HFFc6 (cell line): ENCODE measurements at places on chromosomes 6 and 20. TPM values are rescaled to one million over a fixed set of nuclear protein-coding genes. Genes with fewer than 3 reads are reported as not detected.

MYT1 gene
- total RNA-seq: not detected in 3 replicates

SPATA25 gene
- 0.36 to 0.48 TPM in 2 of 3 replicates, not detected in the other for total RNA-seq

- DNase-seq: peak; percentile 25
Observed at GRCh38 chr20:39851459-39851858, 837.6 kb downstream of the MAFB start.

LRRC73 gene
- 1.2 to 1.3 TPM (median 1.2 TPM) in 3 replicates for total RNA-seq

DNA sequence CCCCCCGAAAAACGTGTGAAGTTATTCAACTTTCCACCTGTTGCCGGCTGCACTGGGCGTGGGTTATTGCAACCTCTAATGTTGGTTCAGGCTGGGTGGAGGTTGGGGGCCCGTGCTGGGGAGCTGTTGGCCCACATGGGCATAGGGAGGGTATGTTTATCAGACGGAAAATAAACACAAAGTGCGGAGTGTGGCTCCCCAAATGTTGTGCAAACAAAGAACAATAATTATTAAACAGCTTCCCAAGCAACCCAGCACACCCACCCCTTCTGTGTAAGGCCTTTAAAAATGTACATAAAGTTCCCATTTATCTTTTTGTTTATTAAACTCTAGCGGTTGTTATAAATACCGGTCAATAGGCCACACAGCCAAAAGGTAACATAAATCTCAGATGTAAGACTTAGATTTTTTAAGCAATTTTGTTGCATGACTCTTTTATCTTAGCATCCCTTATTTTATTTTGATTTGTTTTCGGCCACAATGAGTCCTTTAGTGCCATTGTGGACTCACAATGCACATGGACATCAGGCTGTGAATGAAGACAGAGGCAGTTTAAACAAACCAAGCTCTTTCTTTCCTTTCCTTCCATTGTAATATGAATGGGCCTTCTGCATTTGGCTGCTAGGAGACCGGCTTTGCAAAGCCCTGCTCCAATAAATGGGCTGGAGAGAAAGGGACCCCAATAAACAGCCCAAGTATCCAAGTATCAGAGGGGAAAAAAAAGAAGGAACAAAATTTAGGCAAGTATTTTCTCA, 6.9 kb upstream of the DLL1 start:
- no peak for DNase-seq

GRCh38 chr20:52924411-52925271, 47.5 kb upstream of the TSHZ2 start:
- no peak for DNase-seq

HMGCLL1 gene
- not detected in 2 replicates for total RNA-seq

DNA sequence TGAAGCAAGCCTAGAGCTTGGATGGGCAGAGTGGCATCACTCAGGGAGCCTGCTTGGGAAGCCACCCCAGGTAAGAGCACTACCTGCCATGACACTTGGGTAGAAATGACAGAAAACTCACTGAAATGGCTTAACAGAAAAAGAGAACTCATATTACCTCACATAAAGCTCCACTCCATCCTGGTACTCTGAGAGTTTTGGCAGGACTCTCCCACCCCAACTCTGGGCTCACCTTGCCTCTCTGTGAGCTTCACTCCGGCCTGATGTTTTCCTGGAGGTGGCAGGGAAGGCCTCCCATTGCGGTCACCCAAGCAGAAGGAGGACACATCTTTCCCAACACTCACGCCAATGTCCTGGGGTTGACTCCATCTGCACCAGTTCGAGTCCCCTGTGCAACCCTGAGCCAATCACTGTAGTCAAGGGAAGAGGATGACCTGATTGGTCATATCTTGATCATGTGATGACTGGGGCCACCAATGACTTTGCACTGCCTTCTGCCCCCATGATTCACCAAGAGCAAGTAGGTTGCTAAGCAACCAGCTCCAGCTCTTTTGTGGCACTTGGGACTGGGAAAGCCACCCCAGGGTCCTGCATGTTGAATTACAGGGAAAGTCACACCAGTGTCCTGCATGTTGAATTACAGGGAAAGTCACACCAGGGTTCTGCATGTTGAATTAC, 446.1 kb upstream of the SULF2 start:
- no peak for DNase-seq

DNA sequence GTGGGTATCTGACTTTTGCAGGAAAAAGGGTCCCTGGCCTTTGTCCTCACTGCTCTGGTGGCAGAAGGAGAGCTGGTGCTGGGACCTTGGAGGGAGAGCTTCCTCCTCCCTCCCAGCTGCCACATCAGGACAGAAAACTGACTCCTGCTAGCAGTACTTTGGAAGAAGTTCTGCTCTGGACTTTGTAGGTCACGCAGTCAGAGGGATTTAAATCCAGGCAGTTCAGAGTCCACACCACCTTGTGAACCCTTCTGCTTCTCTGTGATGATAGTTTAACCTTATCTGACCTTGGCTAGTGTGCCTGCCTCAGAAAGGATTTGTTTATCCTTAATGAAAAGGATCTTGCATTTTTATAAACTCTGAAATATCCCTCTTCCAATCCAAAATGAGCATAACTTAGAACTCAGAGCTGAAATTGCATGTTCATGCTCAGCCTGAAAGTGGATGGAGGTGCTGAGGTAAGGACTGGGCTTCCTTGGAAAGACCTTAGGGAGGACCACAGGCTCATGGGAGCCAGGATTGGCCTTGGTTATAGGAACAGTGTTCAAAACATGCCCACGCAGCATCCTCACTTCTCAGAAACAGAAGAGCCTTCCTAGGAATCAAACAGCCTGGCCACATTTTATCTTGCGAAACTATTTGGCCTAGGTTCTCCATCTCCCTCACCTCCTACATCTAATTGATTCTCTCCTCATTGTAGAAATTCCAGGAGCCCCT, 123.9 kb upstream of the SASH1 start:
- no peak for DNase-seq

PARD6B gene
- 0.24 to 1.1 TPM (median 0.92 TPM) in 3 replicates for total RNA-seq

DNA sequence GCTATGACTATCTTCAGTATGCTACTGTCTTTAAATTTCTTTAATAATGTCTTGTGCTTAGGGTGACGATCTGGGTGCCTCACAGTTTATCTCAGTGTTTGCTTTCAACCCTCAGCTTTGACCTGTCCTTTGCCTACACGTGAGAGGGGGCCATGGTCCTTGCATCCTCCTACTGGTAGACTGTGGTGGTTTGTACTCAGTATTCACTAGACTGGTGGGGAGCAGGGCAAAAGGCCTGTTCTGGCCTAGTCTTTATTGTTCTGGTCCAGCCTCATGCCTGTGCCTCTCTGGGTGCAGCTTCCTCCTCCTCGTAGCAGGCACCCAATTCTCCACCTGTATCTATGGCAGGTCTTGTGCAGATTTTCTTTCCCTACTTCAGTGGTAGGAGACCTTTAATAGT, 354.9 kb downstream of the CD109 start:
- no peak for DNase-seq

GRCh38 chr6:81589465-81590313, 162.8 kb downstream of the TENT5A start:
- no peak for DNase-seq

GRCh38 chr6:118706702-118707101, 55.3 kb upstream of the CEP85L start:
- no peak for DNase-seq

TLDC2 gene
- 0.15 to 0.55 TPM (median 0.24 TPM) in 3 replicates for total RNA-seq

DNA sequence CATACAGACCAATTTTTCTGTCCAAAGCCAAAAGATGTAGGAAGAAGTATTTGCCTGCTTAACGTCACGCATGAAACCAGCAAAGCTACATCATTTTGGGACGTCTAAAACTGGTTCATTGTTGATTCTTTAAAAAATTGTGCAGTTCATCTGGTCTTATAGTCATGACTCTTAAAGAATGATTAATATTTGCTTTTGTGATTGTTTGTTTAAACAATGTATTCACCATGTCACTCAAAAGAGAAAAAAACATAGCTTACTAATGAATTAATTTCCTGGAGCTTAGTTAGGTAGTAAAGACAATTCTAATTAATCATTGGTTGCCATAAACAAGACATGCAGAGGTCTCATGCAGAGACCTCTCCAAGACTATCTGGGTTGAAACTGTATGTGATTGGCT, 157.3 kb downstream of the RPS12 start:
- DNase-seq: no peak

DNA sequence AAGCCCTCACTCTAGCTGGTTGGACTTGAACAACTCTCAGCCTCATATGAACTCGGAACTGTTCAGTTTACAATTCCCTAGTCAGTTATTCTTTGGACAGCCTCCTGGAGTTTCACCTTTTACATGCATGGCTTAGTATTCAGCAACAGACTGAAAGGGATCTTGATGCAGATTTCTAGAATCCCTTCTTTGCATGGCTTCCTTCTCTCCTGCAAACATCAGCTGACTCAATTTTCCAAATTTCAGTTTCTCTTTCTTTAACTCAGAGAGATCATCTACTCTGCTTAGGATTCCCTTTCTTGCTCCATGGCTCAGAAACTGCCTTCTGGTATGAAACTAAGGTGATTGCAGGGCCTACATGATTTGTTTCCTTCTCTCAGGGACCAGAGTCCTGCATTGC, 99.6 kb downstream of the CEP57L1 start:
- no peak for DNase-seq

TP53INP2 gene
- 15.8 to 22.8 TPM (median 22.0 TPM) in 3 replicates for total RNA-seq

DNA sequence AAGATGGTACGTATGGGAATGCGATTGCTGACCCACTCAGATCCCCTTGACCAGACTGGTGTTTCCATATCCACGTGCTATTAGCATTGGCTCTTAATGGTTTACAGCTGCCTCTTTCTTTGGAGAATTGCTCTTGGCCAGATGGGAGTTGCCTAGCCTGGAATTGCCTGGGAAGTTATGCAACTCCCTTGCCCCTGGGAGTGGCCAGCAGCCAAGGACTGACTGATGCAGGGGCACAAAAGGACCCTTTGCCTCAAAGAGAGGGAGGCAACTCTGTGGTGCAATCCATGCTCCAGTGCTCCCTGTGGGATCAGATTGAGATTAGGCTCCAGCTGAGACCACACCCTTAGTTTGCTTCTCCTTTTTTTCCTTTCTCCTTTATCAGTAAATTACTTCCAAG, 203.5 kb upstream of the JAG1 start:
- no peak for DNase-seq

MCHR2 gene
- not detected in 2 replicates for total RNA-seq

- DNase-seq: no peak
Observed at GRCh38 chr6:84910906-84911607, 146.7 kb upstream of the TBX18 start.

DNA sequence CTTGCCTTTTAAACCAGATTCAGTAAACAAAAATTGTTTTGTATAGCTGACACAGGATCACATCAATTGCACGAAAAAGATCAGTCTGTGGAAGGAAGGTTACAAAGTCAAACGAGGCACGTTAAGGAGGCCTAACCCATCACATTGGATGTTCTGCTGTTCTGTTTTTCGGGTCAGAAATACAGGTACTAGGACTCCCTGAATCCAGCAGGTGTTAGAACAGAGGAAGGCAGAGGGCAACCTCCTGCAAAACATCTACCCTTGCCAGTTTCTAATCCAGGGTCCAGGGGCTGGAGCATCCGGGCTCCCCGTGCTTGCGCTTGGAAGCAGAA, 64.6 kb downstream of the PLG start:
- no peak for DNase-seq

MLIP gene
- total RNA-seq: not detected in 3 replicates

MCCD1 gene
- total RNA-seq: not detected in 3 replicates

- DNase-seq: peak; percentile 41
Observed at GRCh38 chr20:13029687-13030375, 21.1 kb downstream of the SPTLC3 start.

DNA sequence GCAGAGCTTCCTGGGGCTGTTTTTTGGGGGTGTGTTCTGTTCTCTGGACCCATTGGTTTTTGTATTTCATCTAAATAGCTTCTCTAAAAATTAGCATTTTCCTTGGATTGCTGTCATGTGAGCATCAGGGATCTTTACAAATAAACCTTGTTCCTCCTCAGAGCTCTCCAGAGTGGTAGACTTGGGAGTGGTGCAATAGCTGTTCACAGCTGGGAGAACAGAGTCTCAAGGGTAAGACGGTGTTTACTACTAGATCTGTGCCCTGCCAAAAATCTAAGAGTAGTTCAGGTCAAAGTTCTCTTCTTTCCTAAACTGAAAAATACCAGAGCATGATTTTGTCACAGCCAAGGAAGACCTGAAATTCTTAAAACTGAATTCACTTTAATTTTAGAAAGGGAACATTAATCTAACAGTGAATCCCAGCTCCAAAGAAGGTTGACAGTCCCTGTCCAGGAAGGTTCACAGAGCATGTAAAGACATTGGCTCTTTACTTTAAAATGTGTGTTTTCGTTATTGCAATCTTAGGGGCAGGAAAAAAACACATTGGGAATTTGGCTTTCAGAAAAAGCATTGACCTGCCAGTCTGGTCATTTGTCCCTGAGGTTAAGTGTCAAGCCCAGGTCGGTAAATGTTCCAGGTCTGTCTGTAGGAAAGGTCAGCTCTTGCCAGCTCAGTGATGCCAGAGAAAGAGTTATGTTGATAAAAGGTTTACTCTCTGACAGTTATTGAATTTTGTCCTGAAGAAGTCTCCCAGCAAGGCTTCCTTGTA, 43.3 kb downstream of the VAPB start:
- no peak for DNase-seq

DNA sequence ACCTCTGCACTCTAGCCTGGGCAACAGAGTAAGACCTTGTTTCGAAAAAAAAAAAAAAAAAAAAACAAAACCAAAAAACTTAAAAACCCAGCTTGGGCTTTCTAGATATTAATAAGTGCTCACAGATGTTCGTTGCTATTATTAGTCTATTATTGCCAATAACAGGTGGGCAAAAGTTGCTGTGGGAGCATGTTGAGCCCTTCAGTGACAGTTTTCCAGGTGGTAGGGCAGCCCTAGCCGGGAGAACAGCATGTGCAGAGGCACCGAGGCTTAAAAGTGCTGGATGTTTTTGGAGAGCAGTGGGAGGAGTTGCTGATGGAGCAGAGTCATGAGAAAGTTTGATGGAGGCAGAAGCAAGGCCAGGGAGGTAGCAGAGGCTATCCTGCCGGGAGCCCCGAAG, 4.4 kb downstream of the PPP1R16B start:
- no peak for DNase-seq

KLHDC3 gene
- total RNA-seq: 44.1 to 50.8 TPM (median 46.7 TPM) in 3 replicates

GRCh38 chr20:62662422-62662821, 20.1 kb downstream of the SLCO4A1 start:
- DNase-seq: peak; percentile 88

MATN4 gene
- not detected in 3 replicates for total RNA-seq

DNA sequence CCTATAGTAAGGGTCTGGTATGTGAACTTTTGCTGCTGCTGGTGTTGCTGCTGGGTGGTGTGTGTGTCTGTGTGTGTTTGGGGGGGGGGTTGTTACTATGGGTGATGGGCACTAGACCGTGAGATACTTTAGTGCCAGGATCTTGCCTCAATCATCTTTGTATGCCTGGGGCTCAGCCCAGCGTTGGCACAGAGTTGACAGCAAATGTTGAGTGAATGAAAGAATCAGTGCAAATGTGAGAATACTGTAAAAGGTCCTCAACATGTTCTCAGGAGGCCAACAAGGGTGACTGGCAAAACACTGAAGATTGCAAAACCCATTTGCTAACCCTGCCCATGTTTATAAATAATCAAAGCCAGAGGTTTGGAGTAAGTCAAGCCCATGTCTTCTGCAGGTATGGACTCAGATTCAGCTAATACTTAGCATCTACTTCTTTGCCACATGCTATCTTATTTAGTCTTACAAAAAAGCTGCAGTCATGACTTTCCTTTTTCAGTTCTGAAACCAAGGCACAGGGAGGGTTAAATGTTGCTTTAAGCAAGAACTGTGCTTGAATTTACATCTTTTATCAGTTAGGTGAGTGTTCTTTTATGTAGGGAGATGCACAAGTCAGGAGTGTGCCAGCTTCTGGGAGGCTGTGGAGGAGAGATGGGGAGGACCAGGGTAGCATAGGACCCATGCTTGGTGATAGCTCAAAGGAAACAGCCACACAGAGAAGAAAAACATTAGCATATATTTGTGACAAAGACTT, 125.3 kb upstream of the SPACA1 start:
- DNase-seq: no peak
